CD4-positive, alpha-beta T cell treated with Interleukin-15 for 4 hours (primary cell): ENCODE measurements at places on chromosomes 3 and 15.

- DNase-seq: no peak
Measured at GRCh38 chr15:33021806-33022389, 172.6 kb downstream of the FMN1 start.

DNA sequence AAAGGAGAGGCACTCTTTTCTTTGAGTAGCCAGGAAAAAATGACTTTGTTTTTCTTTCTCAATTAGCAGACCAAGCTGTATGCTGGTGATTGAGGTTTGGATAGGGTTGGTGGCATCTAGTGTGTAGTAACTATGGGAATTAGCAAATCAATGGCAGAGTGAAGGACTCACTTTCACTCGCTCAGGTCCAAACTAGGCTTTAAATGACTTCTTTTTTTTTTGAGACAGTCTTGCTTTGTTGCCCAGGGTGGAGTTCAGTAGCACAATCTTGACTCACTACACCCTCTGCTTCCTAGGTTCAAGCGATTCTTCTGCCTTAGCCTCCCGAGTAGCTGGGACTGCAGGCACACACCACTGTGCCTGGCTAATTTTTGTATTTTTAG is 35.9 kb downstream of the PRKCI start:
- no peak for DNase-seq

DNA sequence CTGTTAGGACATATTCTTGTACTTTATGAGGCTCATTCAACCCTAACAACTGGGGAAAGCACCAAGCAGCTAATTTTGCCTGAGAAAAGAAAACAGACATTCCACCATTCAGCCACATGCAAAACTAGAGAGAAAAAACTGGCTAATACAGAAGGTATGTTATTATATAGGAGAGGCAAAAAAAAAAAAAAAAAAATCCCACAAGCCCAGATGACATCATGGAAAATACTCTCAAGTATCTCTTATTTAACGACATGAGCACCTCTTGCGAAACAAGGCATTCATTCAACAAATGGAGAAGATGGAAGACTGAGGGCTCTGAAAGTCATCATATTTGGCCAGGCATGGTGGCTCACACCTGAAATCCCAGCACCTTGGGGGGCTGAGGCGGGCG is 61.5 kb downstream of the PRICKLE2 start:
- no peak for DNase-seq

GRCh38 chr3:127717357-127718244 is 44.8 kb downstream of the ABTB1 start:
- DNase-seq: no peak

DNA sequence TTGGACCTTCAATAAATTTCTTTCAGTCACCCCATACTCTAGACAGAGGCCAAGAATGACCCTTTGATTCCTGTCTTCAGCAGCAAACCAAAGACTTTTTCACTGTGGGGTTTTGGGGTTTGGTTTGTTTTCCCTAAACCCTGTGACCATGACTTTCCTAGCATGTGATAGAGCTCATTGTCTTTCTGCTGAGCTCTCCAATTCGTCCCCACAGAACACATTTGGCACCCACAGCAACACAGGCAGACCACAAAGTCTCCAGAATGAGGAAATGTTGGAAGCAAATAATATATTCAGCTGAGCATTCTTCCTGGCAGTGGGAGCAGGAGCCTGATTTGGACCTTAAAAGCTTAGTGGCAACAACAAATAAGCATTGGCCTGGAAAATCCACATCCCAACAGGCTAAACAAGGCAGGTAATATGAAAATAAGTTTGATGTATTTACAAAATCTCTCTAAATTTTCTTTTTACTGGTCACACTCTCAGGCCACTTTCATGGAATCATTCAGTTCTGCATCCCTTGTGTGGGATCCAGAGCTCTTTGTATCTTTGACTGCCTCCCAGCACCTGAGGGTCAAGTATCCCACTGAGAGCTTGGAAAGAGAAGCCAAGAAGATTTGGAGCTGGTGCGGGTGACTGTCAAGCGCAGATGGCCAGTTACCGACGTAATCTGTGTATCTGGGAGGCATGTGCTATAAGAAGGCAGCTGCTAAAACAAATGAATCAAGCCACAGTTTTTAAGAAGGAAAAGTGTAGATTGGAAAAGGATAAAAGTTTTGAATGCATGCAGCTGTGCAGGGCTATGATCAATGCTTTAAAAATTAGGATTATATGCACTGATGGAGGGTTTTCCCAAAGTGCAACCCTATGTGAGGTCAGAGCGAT is 36.5 kb upstream of the CPB1 start:
- no peak for DNase-seq

DNA sequence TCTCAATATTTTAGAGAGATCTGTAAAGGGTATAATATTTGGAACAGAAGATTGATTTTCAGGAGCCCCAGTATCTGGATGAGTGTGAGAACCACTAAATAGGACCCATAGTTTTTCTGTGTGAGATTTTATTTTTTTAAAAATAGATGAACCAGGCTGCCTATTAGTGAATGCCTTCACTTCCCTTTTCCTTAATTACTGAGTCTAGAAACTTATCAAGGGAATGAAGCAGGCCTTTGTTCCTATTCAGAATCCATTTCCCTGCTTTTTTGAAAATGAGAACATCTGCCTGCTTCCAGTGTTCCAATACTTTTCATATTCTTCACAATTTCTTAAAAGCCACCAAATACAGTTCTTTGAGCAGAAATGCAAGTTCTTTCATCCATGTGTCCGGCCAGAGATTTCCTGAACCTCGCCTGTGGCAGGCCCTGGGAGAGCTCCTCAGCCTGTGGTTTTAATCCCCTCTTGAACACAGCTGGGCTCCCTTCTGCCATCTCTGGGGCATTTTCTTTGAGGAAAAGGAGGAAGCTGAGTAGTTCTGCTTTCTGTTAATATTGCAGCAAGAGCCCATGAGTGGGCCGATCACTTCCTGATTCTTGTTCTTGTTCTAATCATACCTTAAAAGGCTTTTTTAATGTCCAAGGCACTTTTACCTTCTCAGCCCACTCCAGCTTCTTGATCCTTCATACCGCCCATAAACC is 4.7 kb downstream of the EHD4 start:
- DNase-seq: peak; percentile 7

DNA sequence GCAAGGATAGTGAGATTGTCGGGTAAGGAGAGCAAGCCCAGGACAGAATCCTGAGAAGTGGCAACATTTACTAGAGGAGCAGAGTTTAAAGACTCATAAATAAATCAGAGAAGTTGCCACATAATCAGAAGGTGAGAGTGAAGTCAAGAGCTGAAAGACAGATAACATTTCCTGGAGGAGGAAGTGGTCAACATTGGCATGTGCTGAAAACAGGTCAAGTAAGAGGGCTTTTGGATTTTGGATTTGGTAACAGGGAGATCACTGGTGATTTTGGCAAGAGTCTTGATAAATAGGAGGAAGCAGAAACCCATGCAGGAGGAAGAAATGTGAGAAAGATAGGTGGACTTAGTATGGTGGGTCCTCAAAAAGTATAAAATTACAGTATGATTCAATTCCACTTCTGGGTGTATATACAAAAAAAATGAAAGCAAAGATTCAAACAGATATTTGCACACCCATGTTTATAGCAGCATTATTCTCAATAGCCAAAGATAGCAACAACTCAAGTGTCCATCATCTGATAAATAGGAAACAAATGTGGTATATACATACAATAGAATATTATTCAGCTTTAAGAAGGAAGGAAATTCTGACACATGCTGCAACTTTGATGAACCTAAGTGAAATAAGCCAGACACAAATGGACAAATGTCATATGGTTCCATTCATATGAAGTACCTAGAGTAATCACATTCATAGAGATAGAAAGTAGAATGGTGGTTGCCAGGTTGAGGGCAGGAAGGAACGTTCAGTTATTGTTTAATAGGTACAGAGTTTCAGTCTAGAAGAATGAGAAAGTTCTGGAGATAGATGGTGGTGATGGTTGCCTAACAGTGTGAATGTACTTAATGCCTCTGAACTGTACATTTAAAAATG is 27.3 kb upstream of the MBNL1 start:
- DNase-seq: no peak

DNA sequence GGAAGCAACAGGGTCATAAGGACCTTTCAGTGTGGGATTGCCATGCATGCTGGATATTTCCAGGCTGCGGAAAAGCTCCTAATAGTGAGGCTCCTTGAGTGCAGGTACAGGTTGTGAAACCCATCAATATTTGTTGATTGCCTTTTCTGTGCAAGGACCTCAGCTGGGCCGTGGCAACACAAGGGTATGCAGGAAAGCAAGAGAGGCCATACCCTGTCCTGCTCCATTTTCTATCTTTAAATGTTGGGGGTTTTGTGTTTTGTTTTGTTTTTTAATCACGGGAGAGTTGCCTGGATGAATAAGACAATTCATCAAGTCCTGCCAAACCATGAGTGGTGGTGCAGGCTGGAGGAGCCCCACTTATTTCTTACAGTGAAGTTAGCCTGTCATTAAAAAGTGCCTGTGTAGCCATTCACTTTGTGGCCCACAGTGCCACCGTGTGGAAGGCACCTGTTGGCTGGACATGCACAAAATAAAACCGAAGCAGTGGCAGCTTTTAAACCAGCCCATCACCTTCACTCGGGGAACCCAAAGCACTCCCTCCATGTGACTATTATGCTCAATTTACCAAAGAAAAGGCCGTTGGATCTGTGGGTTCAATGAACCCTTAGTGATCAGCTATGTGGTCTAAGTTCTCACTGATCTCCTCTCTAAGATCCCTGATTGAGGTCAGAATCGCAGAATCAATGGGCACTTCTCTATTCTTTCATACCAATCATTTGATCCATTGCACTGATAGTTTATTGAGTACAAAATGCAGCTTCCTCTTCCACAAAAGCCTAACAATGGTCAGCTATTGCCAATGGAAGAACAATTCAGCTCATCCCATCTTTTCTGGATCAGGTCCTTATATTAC is 42.2 kb downstream of the CLDN18 start:
- DNase-seq: no peak

GRCh38 chr15:101326462-101327146 is 31.6 kb upstream of the SNRPA1 start:
- DNase-seq: no peak

DNA sequence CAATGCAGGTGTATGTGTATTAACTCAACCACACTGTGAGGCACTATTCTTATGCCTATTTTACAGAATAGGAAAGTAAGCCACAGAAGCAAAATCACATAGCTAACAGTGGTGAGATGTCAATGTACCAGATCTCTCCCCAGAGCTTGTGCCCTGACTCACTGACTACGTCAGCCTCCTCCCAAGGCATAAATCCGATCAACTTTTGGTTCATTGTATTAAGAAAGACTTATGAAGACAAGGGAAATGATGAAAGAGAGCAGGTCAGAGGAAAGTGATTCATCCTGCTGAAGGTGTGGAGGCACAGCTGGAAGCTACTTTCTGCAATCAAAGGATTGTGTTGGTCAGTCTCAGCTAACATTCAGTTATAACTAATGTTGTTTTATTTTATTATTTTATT is 33.0 kb upstream of the SV2B start:
- no peak for DNase-seq

GRCh38 chr3:186180891-186181481 is 72.1 kb upstream of the ETV5 start:
- peak; percentile 2 for DNase-seq

DNA sequence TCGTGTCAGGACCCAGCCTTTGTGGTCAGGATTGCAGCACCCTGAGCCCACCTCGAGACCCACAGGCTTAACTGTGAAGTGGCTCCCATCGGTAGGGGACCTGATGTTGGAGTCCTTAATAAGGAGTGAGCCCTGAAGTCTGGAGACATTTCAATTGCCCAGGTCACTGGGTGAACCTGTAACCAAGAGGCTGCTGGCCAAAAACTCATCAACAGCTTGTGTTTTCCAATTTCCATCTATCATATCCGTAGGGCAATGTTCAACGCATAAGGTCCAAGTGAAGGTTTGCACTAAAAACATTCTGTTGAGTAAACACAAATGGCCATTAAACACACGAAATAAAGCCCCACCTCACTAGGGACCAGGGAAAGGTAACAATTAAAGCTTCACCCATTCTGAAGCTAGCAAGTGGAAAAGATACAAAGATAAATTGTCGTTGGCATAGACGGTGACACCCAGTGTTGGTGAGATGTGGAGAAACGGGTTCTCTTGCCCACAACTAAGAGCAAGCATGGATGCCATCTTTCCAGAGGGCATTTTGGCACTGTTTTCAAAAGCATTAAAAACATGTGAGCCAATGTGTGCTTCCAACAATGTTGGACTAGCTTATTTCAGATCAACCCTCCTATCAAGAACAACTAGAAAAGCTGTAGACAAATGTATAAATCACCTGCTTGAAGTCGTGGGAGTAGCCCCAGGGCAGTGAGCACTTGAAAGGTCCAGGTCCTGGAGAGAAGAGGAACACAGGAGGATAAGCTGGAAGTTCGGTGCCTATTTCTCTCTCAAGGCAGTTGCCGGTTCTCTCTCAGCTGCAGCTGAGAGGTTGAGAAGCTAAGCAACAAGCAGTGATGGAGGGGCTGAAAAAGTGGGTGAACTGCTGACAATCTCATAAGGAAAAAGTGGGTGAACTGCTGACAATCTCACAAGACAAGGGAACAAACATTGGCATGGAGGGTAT is 56.3 kb upstream of the PCSK6 start:
- DNase-seq: no peak

GRCh38 chr3:14620512-14620911 is 31.1 kb upstream of the CCDC174 start:
- DNase-seq: no peak

GRCh38 chr3:171809861-171810628 is at the start of gene PLD1:
Gene PLD1 (minus strand): TSS chr3:171810483. CDS start chr3:171738051, 72,432 bp downstream.
- DNase-seq: peak; percentile 26

- no peak for DNase-seq
Measured at GRCh38 chr3:67518236-67518635, 136.2 kb downstream of the SUCLG2 start.

DNA sequence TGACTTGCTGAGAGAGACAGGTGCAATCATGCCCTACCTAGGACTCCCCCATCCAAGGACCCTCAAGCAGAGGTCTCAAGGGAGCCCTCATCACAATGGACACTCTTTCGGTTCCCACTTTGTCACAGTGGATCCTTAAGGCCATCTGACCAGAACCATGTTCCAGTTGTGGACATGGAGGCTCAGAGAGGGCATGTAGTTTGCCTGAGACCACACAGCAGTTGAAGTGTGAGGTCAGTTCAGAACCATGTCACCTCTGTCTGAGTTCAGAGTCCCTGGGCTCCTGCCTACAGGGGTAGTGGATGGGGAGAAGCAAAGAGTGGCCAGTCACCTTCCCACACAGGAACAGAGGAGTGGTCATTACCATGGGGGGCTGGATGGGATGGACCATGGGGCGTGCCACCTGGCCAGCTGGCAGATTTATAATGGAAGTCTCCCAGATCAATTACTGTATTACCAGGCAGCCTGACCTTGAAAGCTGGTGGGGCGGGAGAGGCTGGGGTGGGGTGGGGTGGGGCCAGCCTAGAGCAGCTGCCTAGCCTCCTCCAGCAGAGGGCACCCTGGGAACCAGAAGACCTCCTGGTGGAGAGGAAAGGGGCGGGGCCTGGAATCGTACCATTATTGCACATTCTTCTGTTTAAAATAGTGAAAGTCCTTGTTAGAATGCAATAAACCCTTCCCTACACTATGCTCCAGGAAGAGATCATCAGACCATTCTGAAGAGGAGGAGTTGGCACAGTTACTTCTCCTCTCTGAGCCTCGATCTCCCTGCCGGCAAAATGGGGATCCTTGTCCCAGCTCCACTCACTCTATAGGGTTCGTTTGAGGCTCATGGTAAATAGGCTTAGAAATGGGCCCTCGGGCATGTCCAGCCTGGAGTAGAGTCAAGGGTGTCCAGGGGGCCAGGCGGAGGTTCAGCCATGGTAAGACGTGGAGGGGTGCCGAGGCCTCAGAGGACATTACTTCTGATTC is 26.9 kb upstream of the LINGO1 start:
- DNase-seq: no peak
